ENCODE measurements at places on chromosomes 4 and X.
A peak's percentile ranks its signal among the peaks of the same experiment; 100 is the strongest.

DNA sequence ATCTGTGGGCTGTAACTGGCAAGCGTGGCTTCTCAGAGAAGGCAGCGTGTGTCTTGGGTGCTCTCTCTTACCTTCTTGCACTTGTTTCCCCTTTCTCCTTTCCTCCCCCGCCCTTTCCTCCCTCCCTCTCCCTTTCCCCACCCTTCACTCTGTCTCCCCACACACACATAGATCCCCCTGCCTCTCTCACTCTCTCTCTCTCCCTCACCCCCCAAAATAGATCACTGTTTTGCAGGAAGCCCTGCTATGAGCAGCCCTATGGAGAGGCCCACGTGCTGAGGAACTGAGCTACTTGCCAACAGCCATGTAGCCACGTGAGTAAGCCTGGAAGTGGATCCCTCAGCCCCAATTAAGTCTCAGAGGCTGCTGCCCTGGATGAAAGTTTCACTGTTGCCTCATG, 4.3 kb upstream of the PNMA6E start:
- no peak for DNase-seq

DNA sequence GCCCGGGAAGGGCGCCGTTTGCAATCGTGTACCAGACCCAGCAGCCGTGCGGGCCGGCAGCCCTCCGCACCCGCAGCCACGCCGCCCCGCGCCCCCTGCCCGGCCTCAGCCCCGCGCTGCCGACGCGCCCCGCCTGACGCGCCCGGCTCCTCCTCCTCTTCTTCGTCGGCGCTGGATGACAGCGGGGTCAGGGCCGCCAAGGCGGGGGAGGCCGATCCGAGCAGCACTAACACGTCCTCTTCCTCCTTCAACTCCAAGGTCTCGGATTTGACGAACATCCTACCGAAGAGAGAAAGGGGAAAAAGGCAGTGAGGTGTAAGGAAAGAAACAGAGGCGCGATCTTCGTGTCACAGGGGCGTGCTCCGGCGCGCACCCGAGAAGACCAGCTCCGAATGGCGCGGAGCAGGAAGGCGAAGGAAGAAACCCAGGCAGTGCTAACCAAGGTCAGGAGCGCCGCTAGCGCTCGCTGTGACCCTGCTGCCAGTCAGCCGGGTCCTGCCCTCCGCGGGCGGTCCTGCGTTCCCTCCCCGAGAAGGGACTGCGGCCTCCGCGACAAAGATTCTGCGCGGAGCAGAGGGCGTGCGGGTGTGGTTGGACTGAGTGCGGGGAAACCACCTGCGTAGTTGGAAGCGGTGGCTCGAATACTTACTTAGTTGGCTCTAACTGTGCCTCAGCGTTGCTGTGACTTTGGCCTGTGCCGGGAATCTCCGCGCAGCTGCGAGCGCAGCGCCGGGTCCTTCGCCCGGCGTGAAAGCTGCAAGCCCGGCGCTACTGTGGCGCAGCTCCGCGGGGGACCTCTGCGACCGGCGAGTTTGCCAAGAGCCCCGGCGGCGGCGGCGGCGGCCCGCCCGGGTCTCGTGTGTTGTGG, 548 bp downstream of the NEUROG2 start:
- DNase-seq: no peak

- DNase-seq: no peak
These were observed 137.3 kb upstream of the RPL34 start for GRCh38 chr4:108483079-108483478.

GRCh38 chr4:8274765-8275547, 5.4 kb downstream of the HTRA3 start:
- no peak for DNase-seq

- no peak for DNase-seq
These were observed 80.6 kb downstream of the PBDC1 start for GRCh38 chrX:76253432-76253831.

- DNase-seq: no peak
These were observed 202.1 kb downstream of the HNRNPD start for GRCh38 chr4:82171531-82172155.

DNA sequence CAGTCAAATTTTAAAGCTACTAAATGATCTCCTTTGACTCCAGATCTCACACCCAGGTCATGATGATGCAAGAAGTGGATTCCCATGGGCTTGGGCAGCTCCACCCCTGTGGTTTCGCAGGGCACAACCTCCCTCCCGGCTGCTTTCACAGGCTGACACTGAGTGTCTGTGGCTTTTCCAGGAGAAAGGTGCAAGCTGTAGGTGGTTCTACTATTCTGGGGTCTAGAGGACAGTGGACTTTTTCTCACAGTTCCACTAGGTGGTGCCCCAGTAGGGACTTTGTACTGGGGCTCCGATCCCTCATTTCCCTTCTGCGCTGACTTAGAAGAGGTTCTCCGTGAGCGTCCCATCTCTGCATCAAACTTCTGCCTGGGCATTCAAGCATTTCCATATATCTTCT, 845.2 kb downstream of the PCDH18 start:
- DNase-seq: no peak

- no peak for DNase-seq
These were observed 19.9 kb downstream of the TMEM164 start for GRCh38 chrX:110022599-110023448.

GRCh38 chr4:5052726-5053425, 1.6 kb downstream of the STK32B start:
- no peak for DNase-seq

DNA sequence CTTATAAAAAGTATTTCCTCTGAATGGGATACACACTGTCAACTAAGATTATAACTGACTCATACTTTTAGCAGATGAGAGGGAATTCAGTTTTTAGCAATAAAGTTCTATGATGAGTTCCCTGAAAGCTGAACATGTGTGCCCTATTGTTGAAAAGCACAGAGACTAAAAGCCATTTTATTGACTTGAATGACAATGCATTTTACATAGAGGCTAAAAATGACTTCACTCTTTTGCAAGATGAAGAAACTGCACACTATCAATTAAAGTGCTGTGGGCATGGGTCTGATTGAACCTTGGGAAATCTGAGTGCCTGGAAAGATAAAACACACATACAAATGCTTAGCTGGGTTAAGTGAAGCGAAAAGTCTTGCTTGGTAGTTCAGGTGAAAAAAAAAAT, 633.4 kb downstream of the PDHA2 start:
- DNase-seq: no peak

GRCh38 chr4:101348995-101349800, 1.9 kb upstream of the PPP3CA start:
- no peak for DNase-seq

- no peak for DNase-seq
These were observed 24.7 kb downstream of the SLC9B1 start for GRCh38 chr4:102994803-102995202.

DNA sequence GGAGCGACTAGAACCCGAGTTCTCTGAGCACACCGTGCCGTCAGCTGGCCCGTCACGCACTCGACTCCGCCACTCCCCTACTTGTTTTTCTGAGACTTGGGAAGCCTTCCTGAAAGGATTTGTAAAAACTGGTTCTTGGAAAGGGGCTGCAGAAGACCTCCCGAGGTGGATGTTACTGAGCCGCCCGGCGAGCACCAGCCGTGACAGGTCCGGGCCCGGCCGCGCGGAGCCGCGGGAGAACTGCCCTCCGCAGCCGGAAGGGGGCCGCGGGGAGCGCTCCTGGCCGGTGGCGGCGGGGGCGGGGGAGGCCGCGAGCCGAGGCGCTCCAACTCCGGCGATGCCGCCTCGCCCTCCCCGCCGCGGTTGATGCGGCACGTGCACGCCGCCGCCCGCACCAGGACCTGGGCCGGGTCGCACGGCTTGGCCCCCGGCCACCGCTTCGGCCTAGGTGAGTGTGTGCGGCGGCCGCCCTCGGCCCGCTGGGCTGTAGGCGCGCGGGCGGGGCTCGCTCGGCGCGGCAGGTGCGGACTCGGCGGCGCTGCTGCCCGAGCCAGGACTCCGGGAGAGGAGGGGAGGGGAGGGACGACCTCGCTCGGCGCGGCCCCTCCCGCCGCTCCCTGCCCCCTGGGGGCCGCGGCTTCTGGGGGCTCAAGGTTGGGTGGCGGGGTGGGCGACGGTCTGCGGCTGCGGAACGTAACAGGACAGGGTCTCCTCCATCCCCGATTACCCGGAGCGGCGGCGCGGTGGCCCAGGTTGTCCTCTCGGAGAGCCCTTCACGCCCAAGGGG, 1.7 kb downstream of the SPRY1 start:
- peak; percentile 54 for DNase-seq

DNA sequence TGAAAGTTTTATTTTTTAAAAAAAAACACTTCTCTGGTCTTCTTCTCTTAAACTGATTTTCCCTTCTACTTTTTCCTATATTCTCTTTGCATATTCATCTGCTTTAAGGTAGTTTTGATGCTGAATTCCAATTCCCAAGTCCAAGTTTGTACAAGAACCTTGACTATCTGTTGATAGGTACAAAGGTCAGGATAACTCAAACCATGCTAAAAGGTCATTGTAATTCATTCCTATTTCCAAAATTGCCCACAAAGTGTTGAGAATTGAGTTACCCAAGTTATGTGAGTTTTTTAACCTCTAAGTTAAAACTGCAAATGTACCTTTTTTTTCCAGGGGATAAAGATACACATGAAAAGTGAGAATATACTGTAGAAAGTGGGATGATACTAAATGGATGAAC, 46.1 kb upstream of the TMEM192 start:
- DNase-seq: no peak

DNA sequence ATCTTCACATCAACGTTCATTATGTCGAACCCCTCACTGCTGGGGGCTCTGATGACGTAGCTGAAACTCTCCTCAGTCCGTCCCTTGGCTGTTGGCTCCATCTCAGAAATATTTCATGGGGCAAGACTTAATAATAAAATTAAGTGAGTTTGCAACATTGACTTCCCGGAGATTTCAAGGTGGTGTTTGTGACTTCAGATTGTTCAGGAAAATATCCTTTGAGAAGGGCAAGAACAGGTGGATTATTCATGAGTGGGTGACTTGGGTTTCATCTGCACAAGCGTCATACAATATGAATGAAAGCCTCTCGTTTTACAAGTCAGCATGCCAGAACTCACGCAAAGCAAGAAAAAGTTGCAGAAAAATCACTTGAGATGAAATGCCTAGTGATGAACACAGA, at the start of gene C4orf50:
C4orf50 (minus strand) TSS at position 101 of the 400 bp plus-strand sequence.
- DNase-seq: no peak

GRCh38 chr4:57095245-57095644, 14.9 kb downstream of the IGFBP7 start:
- no peak for DNase-seq

- DNase-seq: no peak
These were observed 580 bp upstream of the PLS3 start for GRCh38 chrX:115560211-115560977.

DNA sequence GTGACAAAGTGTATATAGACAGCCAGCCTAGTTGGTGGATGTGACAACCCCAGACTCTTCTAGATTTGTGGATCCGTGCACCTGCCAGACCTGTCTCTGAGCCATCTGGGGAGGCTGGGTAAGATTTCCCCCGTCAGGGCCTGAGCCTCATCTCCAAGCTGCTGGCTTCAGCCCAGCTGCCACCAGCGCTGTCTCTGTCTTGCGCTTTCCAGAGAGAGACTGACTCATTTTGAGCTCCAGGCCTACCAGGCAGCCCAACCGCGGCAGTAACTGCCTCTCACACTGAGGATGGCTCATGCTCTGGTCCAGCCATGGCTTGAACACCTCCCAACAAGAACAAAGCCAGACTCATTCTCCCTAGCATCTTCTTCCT, 26.4 kb downstream of the NOP14 start:
- peak; percentile 64 for DNase-seq

DNA sequence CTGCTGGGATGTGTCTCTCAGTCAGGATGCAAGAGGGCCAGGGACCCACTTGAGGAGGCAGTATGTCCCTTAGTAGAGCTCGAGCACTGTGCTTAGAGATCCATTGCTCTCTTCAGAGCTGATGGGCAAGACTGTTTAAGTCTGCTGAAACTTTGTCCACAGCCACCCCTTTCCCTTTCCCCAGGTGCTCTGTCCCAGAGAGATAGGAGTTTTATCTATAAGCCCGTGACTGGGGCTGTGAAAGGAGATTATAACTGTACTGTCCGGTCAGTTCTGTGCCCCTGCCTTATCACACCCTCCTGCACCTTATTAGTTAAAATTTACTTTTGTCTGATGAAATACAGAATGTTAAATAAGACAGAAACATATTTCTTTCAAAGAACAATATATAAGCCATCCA, 378.4 kb downstream of the PABPC4L start:
- DNase-seq: no peak

DNA sequence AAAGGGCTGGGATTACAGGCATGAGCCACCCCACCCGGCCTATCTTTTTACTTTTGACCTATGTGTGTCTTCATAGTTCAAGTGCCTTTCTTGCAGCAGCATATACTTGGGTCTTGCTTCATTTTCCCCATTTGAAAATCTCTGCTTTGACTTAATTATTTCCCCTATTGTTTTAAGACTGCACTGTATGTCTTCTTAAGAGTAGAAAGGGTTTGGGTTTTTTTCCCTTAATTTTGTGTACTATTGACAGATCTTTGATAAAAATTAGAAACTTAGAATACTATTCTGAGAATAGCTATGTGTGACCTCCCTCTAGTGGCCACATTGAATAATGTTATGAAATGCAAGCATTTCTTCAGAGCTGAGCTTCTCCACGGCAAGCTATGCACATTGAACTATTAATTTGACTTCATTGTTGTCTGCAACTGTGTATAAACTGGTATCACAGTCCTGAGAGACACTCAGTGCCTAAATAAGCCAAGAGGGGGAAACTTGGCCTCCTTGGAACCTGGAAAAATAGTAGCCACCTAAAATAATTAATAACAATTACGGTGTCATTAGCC, 8.7 kb upstream of the SLC25A4 start:
- DNase-seq: no peak

- DNase-seq: no peak
These were observed 31.6 kb upstream of the CDKN2AIP start for GRCh38 chr4:183412821-183413220.

- DNase-seq: no peak
These were observed 61.4 kb downstream of the TNIP2 start for GRCh38 chr4:2694691-2695090.

DNA sequence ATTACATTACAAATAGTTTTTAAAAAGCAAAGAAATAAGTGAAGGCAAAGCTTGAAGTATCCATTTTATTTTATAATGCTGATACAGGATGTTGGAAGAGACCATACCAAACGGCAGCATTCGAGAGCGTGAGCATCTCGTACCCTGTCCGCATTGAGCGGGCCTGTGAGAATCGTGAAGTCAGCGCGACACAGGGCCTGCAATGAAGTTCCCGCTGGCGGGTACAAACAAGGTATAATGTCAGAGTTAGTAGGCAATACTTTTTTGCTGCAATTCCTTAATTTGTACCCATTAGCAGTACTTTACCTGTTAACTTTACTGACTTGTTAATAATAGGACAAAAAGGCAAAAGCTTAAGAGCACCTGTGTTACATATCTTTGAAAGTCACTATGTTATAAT, 19.0 kb downstream of the HNRNPD start:
- DNase-seq: no peak

- DNase-seq: no peak
These were observed 55.7 kb upstream of the GYPE start for GRCh38 chr4:143961075-143961474.

DNA sequence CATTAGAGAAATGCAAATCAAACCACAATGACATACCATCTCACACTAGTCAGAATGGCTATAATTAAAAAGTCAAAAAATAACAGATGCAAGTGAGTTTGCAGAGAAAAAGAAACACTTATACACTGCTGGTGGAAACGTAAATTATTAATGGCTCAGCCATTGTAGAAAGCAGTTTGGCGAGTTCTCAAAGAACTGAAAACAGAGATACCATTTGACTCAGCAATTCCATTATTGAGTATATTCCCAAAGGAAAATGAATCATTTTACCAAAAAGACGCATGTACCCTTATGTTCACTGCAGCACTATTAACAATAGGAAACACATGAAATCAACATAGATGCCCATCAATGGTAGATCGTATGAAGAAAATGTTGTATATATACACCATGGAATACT, 75.0 kb downstream of the NAA11 start:
- no peak for DNase-seq

GRCh38 chr4:4320528-4320927, 30.5 kb downstream of the ZBTB49 start:
- DNase-seq: no peak

Data from stimulated activated CD4-positive, alpha-beta T cell treated with anti-CD3 and anti-CD28 coated beads, Interleukin-15, amount 100 ng/mL, for 48 hours (primary cell).